ENCODE measurements at places on chromosomes 13 and 19. TPM values are rescaled to one million over a fixed set of nuclear protein-coding genes. Genes with fewer than 3 reads are reported as not detected.

DNA sequence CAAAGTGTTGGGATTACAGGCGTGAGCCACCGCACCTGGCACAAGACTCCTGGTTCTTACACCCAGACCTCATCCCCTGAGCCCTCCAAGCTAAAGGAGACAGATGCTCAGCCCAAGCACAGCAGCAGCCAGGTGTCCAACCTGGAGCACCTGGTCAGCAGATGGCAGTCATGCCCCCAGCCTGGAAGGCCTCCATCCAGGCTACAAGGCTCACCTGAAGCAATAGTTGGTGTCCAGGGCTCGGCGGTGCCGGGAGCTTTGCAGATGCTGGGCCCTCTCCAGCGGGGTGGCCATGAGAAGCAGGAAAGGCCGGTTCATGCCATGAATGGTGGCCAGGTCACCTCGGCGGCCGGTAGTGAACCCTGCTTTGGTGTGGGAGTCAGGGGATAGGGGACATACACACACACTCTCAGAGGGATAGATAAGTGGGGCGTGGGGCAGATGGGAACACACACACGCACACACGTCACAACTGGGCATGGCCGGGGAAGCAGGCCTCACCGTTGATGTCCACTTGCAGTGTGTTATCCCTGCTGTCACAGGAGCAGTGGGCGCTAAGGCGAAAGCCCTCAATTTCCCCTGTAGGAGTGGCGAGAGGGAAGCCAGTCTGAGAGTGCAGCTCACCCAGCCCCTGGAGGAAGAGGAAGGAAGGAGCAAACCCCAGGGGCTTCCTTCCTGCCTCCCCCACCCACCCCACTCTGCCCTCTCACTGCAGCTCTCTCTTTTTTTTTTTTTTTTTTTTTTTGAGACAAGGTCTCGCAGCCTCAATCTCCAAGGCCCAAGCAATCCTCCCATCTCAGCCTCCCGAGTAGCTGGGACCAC is 11.8 kb downstream of the TGFB1 start:
- H3K27me3 ChIP-seq = no peaks in the 10 kb centered on the region
- DNase-seq = no peak
- H3K4me1 ChIP-seq = no peaks in the 10 kb centered on the region
- no peak overlapping the region for H3K4me3 ChIP-seq
- H3K36me3 ChIP-seq = peaks cover 6% of the 10 kb centered on the region
- H3K27ac ChIP-seq = no peak overlapping the region

DNA sequence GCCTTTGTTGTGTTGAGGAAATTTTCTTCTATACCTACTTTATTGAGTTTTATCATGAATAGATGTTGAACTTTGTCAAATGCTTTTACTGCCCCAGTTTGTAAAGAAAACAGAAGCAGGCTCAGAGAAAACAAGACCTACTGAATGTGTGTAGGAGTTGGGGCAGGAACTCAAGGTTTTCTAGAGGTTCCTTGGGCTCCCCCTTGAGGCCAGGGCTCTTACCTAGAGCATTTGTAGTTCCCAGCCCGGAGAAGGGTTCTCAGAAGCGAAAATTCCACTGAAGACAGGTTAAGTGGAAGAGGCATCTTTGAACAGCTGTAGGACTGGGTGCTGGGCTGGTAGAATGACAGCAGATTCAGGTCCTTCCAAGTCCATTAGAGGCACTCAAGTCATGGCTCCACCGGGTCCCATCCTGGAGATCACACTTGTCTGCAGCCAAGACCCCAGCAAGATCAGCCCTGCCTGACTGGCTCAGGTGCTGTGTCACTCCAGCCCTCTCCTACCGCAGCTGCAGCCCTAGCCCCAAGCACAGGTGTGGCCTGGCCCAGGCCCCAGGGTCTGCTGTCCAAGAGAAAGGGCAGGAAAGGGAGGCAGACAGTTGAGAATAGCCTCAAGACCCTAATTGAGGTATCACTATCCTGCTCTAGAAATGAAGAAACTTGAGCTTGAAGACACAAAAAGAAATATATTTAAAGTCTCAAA is 425.5 kb downstream of the PCDH20 start:
- no peak for DNase-seq
- no peaks in the 10 kb centered on the region for H3K36me3 ChIP-seq
- H3K27ac ChIP-seq = no peak overlapping the region

- no peak overlapping the region for H3K4me3 ChIP-seq
- no peaks in the 10 kb centered on the region for H3K4me1 ChIP-seq
- H3K27ac ChIP-seq = no peak overlapping the region
- H3K36me3 ChIP-seq = no peaks in the 10 kb centered on the region
- DNase-seq = no peak
Observed at GRCh38 chr13:67438465-67438864, 208.3 kb upstream of the PCDH9 start.

GRCh38 chr19:48135411-48135810 is 24.8 kb upstream of the PLA2G4C start:
- no peaks in the 10 kb centered on the region for H3K36me3 ChIP-seq
- no peak overlapping the region for H3K27ac ChIP-seq
- H3K4me1 ChIP-seq = no peaks in the 10 kb centered on the region
- H3K27me3 ChIP-seq = no peaks in the 10 kb centered on the region

GJB2 gene
- polyA plus RNA-seq = 0.07 TPM

ZNF583 gene
- 2.3 TPM for polyA plus RNA-seq

C19orf73 gene
- 1.7 TPM for polyA plus RNA-seq

Measured in psoas muscle (tissue), 8 donors.